Activated CD4-positive, alpha-beta T cell treated with anti-CD3 and anti-CD28 coated beads for 24 hours (primary cell): ENCODE measurements at places on chromosomes 16 and 17.

DNA sequence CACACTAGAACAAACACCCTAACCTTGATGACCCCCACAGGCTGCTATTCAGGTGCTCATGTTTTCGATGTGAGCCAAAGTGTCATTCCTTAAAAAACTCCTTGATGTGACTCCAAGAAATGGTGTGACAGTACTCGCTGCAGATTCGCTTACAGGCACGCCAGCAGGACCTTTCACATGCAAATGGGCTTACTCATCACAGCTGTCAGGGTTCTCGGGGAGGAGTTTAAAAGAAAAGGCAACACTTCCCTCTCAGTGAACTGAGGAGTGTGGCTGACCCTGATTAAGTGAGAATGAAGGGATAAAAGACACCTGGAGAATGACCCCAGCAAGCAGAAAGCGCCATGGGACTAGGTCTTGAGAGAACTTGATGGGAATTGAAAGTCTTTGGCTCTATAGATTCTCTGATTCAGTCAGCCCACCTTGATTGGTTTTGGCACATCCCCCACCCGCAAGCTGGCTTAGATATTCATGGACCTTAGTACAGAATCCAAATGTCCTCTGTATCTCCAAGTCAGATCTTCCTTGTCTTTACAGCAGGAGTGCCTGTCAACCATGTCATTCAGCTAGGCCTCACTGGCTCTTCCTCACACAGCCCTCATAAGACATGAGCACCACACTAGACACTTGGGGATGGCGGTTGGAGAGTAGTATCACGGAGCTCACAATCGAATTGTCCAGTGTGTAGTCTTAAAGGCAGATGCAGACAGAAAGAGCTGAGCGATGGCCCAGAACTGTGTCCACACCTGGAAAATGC lies 82.6 kb downstream of the HIC1 start:
- no peak for DNase-seq

- DNase-seq, result no peak
Measured at GRCh38 chr17:69539781-69540319, 125.4 kb downstream of the MAP2K6 start.

GRCh38 chr17:82807101-82807500 lies 32.7 kb downstream of the ZNF750 start:
- no peak for DNase-seq

GRCh38 chr17:55664287-55664686 lies 58.4 kb downstream of the TMEM100 start:
- no peak for DNase-seq

DNA sequence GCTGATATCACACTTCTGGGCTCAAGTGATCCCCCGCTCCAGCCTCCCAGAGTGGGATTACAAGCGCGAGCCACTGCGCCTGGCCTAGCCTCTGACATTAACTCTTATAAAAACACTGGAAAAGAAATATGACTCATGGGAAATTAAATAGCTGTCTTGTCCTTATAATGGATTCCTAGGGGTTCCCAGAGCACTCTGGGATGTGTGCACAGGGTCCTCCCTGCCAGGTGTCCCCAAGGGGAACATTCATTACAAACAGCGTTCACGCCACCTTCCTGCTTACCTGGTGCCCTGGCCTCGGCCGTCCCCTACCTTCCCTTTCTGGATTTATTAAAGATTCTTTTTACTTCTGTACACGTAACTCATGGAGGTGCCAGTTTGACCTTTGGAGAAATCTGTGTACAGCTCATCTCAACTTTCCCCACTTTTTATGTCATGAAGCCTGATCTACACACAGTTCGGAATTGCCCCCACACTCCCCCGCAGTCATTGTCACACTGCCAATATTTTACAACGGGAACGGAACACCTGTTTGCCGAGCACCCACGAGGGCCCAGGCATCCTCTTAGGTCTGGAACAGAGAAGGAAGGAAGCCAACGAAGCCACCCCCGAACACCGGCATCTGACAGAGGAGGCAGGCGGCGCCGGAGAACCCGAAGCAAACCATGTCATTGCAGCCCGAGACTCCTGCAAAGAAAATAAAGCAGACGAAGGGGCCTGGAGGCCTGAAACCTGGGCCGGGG lies 39.7 kb upstream of the MEAK7 start:
- DNase-seq, result peak; percentile 25

DNA sequence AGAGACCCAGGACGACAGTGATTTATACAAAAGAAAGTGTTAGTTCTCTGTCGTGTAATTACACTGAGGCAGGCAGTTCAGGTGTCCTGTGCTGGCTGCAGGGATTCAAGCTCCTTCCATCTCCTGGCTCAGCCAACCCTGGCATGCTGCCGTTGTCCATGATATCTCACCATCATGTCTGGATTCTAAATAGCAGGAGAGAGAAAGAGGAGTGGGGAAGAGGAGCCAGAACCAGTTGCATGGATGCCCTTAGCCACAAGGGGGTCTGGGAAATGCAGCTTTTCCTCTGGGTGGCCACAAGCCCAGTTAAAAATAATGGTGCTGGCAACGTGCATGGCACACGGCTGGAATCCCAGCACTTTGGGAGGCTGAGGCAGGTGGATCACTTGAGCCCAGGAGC lies 9.7 kb downstream of the C16orf54 start:
- DNase-seq, result no peak

DNA sequence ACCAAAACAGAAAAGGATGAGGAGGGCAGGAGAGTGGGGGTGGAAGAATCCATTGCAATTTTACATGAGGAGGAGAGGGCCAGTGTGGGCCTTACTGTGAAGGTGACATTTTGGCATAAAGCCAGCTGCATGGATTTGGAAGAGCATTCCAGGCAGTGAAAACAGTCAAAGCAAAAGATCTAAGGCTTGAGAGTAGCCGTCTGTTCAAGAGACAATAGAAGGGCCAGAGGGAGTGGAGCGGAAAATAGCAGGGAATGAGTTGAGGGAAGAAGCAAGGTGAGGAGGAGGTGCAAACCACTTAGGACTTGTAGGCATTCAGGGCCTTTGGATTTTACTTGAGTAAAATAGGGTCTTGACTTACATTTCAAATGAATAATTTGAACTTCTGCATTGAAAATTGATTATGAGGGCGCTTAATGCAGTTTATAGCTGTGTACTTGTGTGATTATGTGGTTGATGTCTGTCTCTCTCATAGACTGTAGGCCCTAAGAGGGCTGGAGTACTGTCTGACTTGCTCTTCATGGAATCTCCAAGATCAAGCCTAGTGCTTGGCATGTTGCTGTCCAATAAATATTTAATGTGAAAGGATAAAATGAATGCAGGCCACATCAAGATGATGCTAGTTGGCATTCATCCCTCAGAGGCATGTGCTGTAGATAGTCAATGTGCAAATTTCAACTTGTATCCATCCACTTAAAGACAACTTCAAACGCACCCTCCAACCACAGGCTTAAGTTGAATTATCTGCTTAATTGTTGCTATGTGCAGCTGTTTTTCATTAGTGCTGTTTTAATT lies 772.1 kb upstream of the RBFOX1 start:
- DNase-seq, result no peak

DNA sequence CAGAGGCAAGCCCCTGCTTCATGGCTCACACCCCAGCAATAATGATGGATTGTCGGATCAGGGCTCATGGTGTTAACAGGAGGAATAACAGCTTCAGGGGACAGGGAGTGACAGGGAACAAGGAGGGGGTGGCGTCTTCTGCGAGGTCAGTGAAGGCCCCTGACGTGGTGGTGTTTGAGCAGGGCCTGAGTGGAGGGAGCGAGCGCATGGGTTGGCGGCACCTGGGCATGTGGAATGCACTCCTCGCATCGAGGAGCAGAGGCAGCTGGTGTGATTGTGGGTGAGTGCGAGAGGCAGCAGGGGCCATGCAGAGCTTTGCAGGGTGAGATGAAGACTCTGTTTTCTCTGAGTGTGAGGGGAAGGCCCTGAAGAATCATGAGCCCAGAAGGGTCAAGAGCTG lies 33.3 kb downstream of the CLUAP1 start:
- DNase-seq, result no peak

GRCh38 chr16:74320707-74321106 lies 24.1 kb downstream of the PSMD7 start:
- no peak for DNase-seq

DNA sequence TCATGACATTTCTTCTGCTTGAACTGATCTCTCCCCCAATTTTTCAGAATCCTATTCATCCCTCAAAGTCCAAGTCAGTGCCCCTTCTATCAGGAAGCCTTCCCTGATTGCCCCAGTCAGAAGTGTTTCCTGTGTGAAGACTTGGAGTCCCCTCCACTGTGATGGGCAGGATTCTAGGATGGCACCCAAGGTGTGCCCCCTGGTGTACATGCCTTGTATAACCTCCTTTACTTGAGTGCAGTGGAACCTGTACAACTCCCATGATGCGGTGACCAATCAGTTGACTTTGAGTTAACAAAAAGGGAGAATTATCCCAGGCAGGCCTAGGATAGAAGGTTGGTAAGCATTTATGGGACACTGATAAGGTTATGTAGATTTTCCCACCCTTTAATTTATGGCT lies 23.4 kb downstream of the MYH13 start:
- no peak for DNase-seq

GRCh38 chr16:30348929-30349328 lies 6.2 kb downstream of the CD2BP2 start:
- DNase-seq, result no peak

- no peak for DNase-seq
Measured at GRCh38 chr17:9150446-9151090, 129.3 kb downstream of the NTN1 start.

- DNase-seq, result no peak
Measured at GRCh38 chr16:55209626-55210025, 114.4 kb upstream of the IRX6 start.

GRCh38 chr17:48933035-48933434 lies 11.6 kb downstream of the SNF8 start:
- no peak for DNase-seq

GRCh38 chr16:84058211-84058610 lies 15.6 kb upstream of the SLC38A8 start:
- no peak for DNase-seq

GRCh38 chr16:84717484-84717883 lies 17.7 kb downstream of the USP10 start:
- no peak for DNase-seq

GRCh38 chr17:30421592-30421991 lies 42.9 kb downstream of the CPD start:
- no peak for DNase-seq

DNA sequence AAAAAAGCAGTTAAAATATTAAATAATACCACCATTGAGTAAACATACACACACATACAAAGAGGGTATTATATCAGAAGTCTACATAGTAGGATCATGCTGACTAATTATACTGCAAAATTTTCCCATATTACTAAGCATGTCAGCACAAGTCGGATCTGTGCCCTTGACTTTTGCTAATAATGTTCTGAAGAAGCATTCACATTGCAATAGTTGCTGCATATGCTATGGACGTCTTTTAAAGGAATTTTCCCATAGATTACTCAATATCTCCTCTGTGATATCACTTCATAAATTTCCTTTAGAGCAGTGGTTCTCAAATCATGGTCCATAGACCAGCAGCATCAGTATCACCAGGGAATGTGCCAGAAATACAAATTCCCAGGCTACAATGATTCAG lies 110.9 kb upstream of the NUDT7 start:
- DNase-seq, result no peak

- DNase-seq, result no peak
Measured at GRCh38 chr17:27530764-27531391, 74.6 kb downstream of the KSR1 start.

DNA sequence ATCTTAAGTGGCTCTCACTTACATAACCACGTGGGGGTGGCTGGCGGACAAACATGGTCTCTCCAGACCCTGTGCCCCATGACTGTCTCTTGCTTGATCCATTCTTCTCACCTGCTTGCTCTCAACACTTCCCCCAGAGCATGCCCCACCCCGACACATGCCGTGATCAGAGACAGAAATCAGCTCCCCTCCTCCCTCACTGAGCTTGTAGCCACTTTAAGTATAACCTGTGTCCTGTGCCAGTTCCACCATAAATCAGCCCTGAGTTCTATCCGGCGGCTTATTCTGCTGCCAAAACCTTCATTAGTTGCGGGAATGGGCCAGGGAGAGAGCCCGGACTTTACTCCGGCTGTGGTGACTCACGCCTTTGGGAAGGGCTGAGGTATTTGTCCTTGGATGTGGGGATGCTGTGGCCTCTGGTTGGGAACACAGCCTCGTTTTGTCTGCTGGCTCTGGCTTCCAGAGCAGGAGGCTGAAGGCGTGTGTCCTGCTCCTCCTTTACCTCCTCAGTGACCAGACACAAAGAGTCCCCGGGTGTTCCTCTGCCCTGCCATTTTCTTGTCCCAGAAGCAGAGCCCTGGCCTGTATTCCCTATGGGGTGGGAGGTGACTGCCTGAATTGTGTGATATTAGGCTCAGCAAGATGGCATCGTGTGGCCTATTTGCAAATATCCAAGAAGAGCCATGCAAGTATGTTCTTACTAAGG lies 21.1 kb downstream of the ANKRD40 start:
- no peak for DNase-seq

GRCh38 chr17:444879-445454 lies 92.4 kb upstream of the RPH3AL start:
- DNase-seq, result no peak

DNA sequence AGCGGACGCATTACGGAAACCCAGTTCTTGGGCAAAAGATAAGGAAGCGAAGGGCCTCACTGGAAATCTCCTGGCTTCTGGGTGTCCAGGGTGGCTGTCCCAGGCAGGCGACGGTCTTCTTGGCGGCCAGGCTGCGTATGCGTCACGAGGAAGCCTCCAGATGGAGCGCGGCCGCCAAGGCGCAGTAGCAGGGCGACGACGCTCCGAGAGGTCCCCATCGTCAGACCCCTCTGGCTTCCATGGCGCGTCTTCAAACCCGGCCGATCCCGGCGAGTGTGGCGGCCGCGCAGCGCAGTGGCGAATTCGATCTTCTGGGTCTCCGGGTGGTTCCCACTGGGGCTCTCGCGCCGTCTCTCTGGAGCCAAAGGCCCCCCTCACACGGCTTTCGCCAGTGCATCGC lies 13.8 kb upstream of the ANKRD40CL start:
- DNase-seq, result no peak

- no peak for DNase-seq
Measured at GRCh38 chr16:1723450-1724147, 17.6 kb downstream of the MAPK8IP3 start.

GRCh38 chr17:80758481-80759376 lies 214.1 kb downstream of the RPTOR start:
- no peak for DNase-seq

DNA sequence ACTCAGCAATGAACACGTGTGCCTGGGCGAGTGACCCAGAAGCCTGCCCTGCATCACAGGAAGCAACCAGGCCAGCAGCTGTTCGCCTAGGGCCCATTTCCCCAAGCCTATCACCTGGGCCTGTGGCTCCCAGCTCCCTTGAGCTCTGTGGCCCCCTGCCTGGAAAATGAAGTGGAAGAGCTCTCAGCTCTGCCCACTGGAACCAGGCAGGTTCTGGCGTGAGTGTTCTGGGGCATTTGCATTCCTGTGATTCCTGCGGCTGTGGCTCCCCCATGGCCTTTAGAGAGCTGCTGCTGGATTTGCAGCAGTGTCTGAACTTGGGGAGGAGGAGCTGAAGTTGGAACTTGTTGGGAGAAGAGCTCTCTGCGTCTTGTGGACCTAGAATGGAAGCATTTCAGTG lies 22.8 kb downstream of the PGS1 start:
- DNase-seq, result no peak

- no peak for DNase-seq
Measured at GRCh38 chr16:629833-630248, 944 bp upstream of the WFIKKN1 start.

GRCh38 chr17:82912484-82913089 lies 72.8 kb upstream of the ZNF750 start:
- DNase-seq, result no peak
